Hypothalamus (tissue), 51 donors: ENCODE measurements at places on chromosomes 5 and 9.

DNA sequence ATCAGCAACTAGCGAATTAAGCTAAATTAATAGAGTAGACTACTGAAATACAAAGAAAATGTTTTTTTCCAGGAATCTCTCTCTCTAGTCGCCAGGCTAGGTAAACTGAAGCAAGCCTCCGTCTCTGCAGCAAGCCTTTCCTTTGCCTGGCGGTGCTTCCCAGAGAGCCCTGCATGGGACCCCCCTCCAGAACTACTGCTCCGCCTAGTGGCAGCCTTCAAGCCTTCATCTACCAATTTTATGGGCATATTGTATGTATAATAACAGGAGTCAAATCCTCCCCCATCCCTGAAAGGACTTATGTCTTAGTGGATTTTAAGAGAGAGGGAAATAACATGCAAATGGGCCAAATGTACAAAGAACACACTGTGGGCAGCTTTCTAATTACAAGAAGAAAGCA, 241.9 kb downstream of the SAXO1 start:
- no peak for DNase-seq

GRCh38 chr5:57592236-57592635, 109.6 kb upstream of the ACTBL2 start:
- DNase-seq = no peak

- no peak for DNase-seq
Measured at GRCh38 chr9:38003230-38003629, 65.8 kb downstream of the SHB start.

GRCh38 chr5:130692770-130693169, 472.3 kb downstream of the HINT1 start:
- DNase-seq = no peak

DNA sequence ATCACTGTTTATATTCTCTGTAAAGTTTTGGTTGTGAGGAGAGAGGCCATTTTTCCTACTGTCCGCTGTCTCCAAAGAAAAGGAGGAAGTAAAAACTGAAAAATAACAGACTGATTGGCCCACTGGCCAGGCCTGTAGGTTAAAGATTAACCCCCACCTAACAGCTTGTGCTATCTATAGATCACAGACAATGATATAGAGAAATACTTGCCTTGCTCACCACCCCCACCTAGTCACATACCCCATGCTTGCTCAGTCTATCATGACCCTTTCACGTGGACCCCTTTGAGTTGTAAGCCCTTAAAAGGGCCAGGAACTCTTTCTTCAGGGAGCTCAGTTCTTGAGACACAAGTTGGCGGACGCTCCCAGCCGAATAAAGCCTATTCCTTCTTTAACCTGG, 357.4 kb downstream of the PRDM9 start:
- DNase-seq = no peak
